ENCODE measurements at places on chromosomes 2 and 18.

- no peak for DNase-seq
These were observed 10.2 kb upstream of the CNDP1 start for GRCh38 chr18:74524097-74524496.

DNA sequence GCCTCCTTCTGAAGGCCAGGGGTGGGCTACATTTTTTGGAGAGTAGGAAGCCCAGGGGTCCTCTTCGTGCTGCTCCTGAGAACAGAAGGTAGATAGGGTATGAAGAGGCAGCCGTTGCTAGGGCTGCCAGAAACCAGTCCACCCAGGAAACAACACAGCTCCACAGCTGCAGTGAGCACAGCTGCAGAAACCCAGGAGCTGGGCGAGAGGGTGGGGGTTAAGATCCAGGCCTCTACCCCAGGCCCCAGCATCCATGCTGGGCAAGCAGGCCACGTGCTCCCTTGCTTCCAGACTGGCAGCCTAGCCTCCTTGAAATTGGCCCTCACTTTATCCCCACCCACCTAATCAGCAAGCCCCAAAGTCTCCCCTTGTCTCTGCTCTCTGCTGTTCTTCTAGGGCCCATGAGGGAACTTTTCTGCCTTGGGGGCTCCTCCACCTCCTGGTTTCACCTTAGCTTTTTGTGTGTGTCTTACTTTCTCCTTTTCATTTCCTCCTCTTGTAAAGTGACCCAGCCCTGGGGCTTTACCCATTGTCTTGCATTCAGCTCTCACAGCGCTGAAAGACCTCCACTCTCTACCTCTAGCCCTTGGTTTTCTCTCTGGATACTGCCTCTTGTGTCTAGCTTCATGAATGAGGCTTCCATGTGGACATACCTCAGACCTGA lies 30.7 kb downstream of the STON1 start:
- DNase-seq = no peak

DNA sequence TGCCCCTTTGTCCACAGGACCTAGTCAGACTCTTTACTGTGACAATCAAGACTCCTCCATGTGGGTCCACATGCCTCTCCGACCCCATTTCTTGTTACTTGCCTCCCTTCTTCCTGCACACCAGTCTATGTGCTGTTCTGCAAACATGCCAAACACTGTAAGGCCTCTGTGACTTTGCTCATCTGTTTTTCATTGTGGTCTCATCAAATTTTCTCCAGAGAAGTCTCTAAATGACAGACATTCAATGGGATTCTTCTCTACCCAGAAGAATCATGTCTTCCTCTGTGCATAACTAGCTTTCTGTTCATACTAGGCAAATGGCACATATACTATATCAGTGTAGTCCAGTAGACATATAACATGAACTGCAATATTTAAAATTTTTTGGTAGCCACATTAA lies 43.0 kb upstream of the KCNE4 start:
- DNase-seq = no peak

- DNase-seq = peak; percentile 82
These were observed 162.5 kb upstream of the EPAS1 start for GRCh38 chr2:46134531-46135227.

DNA sequence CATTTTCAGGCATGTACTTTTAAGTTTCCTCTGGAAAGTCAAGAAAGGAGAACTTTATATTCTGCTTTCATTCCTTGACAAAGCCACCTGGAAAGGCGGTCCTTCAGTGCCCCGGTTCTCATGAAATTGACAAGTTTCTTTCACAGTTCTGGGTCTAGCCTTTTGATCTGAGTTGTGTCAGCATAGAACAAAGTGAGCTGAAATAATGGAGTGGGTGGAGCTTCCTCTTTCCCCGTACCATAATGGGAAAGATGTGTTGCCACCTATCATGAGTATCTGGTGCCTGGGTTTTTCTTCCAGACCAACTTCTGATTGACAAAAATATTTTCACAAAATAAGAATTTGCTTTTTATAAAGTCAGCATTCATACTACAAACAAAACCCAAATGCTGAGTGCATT lies 49.3 kb downstream of the PTRHD1 start:
- DNase-seq = no peak

DNA sequence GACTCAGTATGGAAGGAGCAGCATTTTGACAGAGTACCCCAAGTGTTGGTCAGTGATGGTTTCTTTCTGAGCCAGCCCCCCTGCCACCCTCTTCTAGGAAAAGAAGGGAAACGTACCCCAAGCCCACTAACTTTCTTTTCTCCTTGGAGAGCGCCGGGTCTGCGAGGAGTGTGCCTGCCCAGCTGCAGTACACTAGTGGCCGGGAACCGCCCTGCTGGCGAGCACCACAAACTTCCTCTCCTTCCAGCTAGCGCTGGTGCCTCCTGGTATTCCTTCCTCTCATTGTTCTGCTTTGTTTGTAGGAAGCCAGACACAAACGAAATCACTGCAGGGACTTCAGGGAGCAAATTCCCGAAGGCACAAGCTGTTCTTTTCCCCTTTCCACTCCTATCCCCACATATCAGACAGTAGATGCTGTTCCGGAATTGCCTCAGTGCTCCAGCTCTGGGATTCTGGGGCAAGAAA lies 1.8 kb downstream of the CCDC85A start:
- peak; percentile 68 for DNase-seq

DNA sequence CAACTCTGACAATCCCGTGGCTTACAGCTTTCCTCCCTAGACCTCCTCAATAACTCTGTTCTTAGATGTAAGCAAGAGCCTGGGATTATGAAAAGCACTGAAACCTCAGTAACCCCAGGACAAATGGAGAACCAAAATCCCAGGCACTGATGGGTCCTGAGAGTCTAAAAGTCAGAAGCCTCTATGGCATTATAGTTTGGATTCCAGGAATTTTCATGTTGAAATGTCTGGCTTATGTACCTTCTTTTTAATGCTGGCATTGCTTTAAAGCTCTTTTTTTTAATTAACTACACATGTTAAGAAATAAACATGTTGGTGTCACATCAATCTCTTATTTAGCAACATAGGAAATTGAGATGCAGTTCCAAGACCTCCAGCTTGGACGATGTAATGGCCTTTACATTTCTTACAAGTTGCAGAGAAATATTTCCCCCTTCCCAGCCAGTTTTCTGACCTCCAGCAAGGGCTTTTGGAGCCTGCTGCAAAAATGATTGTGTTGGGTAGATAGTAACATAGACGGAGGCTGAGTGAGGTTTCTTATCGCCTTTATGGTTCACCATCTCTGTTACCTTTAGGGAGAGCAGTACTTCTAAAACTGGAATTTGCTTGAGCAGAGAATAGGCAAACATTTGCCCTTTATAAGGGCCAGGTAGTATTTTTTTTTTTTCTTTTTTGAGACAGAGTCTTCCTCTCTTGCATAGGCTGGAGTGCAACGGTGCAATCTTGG lies 84.8 kb upstream of the RASGRP3 start:
- DNase-seq = no peak

DNA sequence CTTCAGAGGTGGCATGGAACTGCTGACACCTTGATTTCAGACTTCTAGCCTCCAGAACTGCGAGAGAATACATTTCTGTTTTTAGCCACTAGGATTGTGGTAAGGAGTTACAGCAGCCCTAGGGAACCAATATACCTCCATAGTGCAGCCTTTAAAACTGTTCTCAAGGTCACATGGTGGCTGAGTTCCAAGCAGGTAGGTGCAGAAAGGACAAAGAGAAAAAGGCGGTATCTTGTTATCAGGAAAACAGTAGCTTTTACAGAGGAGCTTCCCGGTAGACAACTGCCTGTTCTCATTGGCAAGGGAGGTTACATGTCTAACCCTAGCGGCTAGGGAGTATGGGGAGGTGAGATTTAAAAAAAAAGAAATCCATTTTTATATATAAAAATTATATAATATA lies 96.2 kb upstream of the BCL2L11 start:
- DNase-seq = no peak

GRCh38 chr2:19883971-19884720 lies 17.6 kb downstream of the TTC32 start:
- DNase-seq = no peak

DNA sequence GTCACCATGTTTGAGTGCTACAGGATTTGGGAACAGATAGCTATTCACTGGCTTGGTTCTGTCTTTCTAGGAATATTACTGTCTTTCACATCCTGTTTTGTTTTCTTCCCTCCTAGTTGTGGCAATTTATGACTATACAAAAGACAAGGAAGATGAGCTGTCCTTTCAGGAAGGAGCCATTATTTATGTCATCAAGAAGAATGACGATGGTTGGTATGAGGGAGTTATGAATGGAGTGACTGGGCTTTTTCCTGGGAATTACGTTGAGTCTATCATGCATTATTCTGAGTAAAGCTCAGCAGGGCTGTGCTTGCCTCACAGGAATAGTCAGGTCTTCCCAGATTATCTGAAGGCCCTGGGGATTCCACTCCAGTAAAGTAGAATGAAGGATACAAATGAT lies 98.9 kb downstream of the ABI2 start:
- DNase-seq = peak; percentile 51

All from cardiac fibroblast (primary cell).